ENCODE measurements at places on chromosomes 16 and 17.

DNA sequence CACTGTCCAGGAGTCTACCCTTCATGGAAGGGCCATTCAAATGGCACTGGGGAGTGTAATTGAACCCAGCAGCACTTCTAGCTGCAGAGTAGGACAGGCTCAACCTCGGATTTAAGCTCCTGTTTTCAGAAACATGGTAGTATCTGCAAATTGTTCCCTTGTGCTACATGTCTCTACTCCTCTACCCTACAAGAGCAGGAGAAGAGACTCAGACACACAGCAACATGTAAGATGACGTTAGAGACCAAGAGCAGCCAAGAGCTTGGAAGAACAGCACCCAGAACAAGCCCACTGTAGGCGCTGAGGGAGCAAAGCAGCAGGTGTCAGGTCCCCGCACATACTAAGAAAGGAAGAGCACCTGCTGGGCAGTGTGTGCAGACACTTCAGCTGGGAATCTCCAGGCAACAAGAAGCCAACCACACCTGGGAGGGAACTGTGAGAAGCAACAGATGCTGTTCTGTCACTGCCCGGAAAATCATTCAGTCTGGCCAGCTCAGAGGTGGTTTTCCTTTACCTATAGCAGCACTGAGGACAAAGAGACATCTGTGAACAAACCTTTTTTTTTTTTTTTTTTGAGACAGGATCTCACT, 35.6 kb upstream of the MNT start:
- no peak for DNase-seq

DNA sequence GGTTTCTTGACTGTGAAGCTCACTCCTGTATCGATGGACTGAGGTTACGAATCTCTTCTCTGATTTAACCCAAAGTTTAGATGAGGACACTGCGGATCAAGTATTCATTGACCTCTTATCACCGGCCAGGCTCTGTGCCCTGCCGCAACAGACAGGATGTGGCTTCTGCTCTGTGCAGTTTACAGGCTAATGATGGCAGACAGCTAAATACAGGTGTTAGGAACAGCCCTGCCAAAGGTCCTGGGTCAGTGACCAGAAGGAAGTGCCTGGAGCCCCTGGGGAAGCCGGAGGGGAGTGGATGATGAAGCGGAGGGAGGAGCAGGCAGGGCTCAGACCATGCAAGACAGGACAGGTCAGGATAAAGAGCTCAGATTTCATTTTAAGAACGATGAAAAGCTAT, 44.4 kb downstream of the HAPSTR1 start:
- no peak for DNase-seq

DNA sequence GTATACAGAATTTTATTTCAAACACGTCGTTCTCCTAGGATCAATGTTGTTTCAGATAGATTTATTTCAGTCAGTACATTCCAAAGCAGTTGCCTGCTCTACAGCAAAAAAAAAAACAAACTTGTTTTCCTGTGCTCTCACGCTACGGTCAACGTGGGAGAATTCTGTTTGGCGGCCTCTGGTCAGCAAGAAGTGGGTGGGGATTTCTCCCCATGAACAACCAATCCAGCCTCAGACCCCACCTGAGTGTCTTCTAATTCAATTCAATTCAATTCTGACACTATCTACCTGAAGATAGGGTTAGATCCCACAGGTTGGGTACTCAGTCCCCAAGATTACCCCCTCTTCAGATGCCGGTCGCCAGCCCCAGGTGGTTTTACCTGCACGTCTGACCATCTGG, 22.1 kb downstream of the C17orf58 start:
- DNase-seq, result no peak

- no peak for DNase-seq
Observed at GRCh38 chr16:86353148-86353547, 157.2 kb upstream of the FOXF1 start.

DNA sequence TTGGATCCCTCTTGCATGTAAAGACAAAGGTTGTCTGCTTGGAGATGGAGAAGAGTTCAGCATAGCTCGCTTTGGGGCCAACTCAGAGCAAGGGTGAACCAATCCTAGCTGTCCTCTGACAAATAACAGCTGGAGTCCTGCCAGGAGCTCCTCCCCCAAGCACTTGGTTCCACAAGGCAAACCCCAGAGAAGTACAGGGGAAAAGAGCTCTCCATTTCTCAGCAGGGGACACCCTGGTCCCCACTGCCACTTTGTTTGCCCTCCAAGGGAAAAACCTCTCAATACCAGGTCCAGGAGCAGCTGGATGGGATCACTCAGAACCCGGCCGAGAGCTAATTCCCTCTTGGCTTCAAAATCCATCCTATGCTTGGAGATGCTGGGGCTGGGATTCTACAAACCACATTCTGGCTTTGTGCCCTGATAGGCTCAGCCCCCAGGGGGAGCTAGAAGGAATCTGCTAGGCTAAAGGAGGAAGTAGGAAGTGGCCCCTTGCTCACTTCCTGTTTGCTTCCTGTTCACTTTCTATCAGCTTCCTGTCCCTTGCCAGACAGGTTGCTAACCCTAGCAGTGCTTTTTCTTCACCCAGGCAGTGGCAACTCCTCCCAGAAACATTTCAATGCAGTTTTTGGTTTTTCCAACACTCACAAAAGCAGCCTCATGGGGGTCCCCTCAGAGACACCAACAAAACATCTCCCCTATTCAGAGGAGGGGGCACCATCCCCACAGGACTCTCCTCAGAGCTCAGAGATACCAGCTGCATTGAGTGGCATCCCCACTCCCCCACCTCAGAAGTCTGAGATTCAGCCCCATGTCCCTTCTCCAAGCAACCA, 30.7 kb downstream of the CDRT4 start:
- no peak for DNase-seq

- DNase-seq, result no peak
Observed at GRCh38 chr17:41505007-41505808, at the start of gene KRT13. Gene KRT13, minus strand, starts transcription at chr17:41505612. Its CDS starts 62 bp downstream, at chr17:41505550.

- no peak for DNase-seq
Observed at GRCh38 chr16:83110269-83110668, 483.5 kb downstream of the CDH13 start.

- no peak for DNase-seq
Observed at GRCh38 chr16:55655897-55656681, at the start of gene SLC6A2. Gene SLC6A2, plus strand, starts transcription at chr16:55655988. Its CDS starts 707 bp downstream, at chr16:55656695.

DNA sequence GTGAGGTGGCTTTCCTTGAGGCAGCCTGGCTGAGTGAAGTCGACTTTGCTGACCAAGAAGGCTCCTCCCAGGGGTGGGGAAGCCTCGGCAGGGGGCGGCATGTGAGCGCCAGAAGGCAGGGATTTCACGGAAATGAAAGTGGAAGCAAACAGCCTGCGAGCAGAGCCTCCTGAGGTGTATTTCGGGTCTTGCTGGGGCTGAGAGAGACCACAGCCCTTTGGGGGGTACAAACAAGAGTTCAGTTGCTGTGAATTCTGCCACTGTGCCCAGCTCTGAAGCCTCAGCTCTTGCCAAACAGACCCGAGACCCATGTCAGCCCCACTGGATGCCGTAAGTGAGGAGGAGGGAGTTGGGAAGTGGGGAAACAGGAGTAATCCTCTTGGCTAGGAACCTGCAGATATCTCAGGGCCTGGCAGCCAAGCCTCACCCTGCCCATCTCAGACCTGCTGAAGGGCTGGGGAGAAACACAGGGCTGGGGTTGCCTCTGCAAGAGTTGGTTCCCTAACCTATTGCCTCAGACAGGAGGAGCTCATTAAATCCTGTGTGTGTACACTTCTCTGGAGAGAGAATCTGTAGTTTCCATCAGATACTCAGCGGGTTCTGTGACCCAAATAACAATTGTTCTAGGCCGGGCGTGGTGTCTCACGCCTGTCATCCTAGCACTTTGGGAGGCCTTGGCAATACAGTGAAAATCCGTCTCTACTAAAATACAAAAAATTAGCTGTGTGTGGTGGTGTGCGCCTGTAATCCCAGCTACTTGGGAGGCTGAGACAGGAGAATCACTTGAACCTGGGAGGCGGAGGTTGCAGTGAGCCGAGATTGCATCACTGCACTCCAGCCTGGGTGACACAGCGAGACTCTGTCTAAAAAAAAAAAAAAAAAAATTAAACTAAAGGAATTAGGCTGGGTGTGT, at the start of gene IFI35:
Gene IFI35 (plus strand): TSS at position 146 of the 913 bp plus-strand sequence. CDS start 164 bp downstream, at position 310.
- peak; percentile 66 for DNase-seq

DNA sequence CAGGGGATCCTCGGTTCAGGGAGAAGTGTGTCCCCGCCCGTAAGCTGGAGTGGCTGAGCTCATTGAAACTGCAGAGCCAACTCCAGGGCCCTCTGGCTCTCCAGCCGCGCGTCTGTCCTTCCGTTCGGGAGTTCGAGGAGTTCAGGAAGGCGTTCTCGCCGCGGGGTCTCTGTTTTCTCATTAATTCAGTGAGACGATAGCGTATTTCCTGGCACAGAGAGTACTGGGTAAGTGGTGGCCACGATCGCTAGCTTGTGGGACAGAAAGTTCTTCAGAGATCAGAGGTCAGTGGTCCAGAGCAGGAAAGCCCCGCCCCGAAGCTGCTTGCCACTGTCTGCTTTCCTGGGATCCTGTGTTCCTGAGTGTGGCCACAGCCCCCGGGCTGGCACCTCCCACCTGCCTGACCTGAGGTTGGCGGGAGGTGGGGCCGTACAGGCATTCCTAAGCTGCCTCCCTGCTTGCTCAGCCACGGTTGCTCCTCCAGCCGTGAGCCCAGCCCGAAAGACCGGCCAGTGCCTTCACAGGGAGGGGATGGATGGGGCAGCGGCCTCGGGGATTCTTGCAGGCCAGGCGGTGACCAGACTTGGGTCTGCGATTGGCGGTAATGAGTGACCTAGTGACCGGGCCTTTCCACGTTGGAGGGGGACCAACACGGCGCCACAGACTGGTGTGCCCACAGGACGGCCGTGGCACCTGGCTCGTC, 8.9 kb downstream of the BAIAP2 start:
- no peak for DNase-seq

DNA sequence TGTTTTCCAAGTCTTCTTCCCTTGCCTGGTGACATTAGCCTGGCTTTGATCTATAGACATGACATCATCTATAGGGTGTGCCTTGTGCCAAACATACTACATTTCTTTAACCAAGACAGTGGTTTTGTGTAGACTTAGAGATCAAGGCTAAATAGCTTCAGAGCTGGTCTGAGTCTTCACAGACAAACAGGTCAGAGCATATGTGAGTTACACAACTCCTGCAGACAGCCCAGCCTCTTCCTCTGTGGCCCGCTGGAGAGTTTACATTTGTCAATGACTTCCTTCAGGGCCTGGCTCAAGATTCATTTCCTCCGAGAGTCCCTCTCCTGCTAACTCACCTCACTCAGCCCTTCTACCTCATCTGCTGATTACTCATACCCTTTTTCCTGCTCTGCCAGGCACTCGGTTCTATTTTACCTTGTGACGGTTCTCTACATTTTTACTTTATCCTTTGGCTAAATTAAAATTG, 73.1 kb upstream of the TANC2 start:
- DNase-seq, result no peak

DNA sequence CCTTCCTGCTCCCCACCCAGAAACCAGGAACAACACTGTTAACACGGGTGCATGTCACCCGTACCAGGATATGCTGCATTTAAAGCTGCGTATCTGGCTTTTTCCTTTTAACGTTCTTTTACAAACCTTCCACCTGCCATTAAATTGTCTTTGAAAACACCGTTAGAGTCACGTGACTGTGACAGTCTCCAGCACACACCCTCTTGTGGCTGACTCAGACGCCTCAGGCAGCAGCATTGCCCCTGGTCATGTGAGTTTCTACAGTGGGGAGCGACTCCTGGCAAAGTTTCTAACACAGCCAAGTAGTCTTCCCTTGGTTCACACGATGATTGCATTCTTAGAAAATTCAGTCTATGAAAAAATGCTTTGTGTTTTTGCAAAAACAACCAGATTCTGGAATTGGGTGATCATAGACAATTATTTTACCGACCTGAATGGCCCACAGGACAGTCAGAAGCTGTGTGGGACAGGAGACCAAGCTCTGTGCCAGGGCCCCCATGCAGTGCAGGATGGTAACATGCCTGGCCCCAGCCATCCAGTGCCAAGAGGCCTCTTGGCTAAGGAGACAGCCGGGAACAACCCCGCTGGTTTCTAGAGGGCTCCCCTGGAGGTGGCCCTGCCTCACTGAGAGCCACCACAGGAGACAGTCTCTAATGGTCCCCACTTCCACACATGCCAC, 199.1 kb downstream of the KATNIP start:
- no peak for DNase-seq

GRCh38 chr17:539066-539465, 175.6 kb downstream of the VPS53 start:
- DNase-seq, result no peak

DNA sequence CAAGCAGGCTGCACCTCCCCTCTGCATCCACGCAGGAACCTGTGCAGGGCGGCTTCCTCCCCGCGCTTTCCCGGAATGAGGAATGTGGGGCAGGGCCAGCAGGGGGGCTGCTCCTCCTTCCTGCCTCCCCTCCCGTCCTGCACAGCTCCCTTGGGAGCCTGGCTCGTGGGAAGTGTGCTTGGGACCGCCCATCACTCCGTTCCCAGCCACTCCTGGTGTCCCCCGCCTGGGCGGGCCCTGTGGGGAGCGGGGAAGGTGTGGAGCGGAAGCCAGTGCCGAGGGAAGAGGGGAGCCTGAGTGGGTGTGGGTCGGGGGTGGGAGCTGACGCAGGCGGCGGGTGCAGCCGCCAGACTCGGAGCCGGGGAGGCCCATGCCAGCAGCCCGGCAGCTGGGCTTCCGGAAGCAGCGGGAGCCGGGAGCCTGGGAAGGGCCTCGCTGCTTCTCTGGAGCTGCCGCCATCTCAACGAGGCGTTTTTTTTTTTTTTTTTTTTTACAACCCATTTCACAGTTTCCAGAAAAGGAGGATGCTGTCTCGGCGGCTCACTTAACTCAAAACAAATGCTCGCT, 24.1 kb downstream of the BAHCC1 start:
- DNase-seq, result no peak

- peak; percentile 21 for DNase-seq
Observed at GRCh38 chr16:71412270-71413160, 29.3 kb downstream of the TLE7 start.

DNA sequence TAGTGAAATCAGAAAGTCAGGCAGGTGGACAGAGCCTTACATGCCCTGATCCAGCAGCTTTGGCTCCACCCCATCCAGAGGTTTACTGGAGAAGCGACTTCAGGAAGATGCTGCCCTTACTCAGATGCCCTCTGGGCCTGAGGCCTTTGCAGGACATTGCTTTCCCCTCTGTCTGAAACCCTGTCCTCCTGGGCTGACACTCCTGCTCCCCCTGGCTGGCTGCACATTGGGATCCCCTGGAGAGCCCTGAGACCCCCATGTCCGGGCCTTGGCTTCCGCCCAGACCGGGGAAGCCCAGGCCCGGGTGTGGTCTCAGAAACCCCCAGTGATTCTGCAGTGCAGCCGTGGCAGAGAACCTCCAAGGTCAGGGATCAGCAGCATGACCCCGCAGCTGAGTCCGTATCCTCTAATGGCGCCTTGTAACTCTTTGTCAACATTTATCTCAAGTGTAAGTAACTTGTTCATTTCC, 36.6 kb downstream of the BCO1 start:
- DNase-seq, result no peak

- no peak for DNase-seq
Observed at GRCh38 chr17:17063546-17064122, 21.4 kb downstream of the MPRIP start.

DNA sequence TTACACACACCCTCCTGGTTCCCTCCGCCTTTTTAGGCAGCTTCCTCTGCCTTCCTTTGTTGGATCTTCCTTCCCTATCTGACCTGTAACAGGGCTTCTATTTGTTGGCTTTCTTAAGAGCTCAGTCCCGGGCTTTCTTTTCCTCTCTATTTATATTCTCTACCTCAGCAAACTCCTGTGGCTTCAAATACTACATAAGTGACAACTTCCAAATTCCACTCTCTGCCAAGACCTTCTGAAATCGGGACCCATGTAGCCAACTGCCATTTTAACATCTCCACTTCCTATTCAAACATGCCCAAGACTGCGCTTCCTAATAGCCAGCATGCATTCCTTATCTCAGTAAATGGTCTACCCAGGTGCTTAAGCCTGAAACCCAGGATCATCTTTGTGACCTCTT, 128.1 kb downstream of the MRTFB start:
- DNase-seq, result no peak

GRCh38 chr17:1972487-1973160, 52.5 kb downstream of the RTN4RL1 start:
- DNase-seq, result no peak

All from T-helper 22 cell (primary cell).